ENCODE measurements at places on chromosomes 6 and 20. TPM values are rescaled to one million over a fixed set of nuclear protein-coding genes. Genes with fewer than 3 reads are reported as not detected.

Gene QKI
- polyA plus RNA-seq, result 32.3 TPM

Gene PTPRT
- 0.02 TPM for polyA plus RNA-seq

Gene PLCB4
- polyA plus RNA-seq, result 1.7 TPM

Gene NUP43
- 8.6 TPM for polyA plus RNA-seq

Gene SPATS1
- not detected for polyA plus RNA-seq

Gene FRK
- 0.20 TPM for polyA plus RNA-seq
